ENCODE measurements at places on chromosomes 7 and 10.
A peak's percentile ranks its signal among the peaks of the same experiment; 100 is the strongest.

DNA sequence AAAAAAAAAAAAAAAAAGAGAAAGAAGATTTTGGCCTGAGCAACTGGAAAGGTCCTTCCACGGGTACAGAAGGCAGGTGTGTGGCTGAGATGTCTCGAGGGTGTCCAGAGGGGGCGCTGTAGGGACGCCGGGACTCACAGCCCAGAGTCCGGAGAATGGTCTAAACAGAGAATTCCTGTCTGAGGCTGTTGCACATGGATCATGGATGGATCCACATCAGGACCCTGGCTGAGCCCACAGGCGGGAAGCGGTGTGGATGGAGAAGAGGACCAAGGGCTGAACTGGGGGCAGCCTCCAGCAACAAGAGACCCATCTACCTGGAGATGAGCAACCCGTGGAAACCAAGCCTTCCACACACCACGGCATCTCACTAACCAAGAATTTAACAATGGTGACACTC lies 55.0 kb downstream of the PKD1L1 start:
- no peak for DNase-seq

- DNase-seq: peak; percentile 40
These were observed 645 bp upstream of the COPG2 start for GRCh38 chr7:130669085-130669700.

DNA sequence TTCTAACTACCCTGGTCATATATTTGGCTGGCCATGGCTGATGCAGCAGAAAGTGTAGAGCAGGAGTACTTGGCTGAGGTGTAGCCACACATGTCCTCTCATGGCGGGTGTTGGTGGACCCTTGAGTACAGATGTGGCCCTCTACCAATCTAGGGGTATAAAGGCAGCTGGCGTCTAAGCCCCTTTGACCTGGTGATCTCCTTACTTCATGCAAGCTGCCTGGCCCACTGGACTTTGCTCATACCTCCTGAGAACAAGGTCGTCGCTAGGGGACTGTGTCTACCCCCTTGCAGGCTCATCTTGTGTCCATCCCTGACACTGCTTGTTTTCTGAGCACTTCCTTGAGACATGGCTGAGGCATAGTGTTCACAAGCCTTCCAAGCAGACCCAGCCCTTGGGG lies 287.8 kb downstream of the RPS24 start:
- DNase-seq: no peak

- DNase-seq: no peak
These were observed 81.6 kb upstream of the ETV1 start for GRCh38 chr7:14071045-14071444.

GRCh38 chr10:124287071-124287685 lies 131.5 kb downstream of the OAT start:
- DNase-seq: no peak

GRCh38 chr7:55510621-55511020 lies 61.7 kb downstream of the VOPP1 start:
- no peak for DNase-seq

DNA sequence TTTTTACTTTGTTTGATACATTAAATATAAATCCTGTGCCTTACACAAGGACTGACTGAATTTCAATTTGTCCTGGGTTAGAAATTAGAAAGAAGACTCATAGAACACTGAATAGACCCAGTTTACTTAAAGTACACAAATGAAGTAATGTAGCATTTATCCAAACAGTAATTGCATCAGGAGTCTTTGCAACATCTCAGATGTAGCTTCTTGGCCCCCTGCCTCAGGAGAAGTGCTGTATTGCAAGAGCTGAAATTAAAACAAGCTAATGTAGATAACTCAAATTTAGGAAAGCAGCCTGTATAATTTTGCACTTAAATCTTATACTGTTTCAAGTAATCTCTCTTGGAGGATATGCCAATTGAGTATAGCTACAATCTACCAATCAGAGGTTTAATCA lies 54.3 kb upstream of the KCND2 start:
- peak; percentile 68 for DNase-seq
